ENCODE measurements at places on chromosomes 6 and 20.

- DNase-seq = peak; percentile 20
Measured at GRCh38 chr20:32062776-32063170, 10.7 kb downstream of the HCK start.

GRCh38 chr20:23217023-23217422, 130.9 kb upstream of the CD93 start:
- no peak for DNase-seq

GRCh38 chr6:12826584-12826983, 110.0 kb downstream of the PHACTR1 start:
- DNase-seq = no peak

- no peak for DNase-seq
Measured at GRCh38 chr6:133171989-133172604, 69.1 kb upstream of the EYA4 start.

- no peak for DNase-seq
Measured at GRCh38 chr6:1575210-1576041, 34.3 kb upstream of the FOXC1 start.

DNA sequence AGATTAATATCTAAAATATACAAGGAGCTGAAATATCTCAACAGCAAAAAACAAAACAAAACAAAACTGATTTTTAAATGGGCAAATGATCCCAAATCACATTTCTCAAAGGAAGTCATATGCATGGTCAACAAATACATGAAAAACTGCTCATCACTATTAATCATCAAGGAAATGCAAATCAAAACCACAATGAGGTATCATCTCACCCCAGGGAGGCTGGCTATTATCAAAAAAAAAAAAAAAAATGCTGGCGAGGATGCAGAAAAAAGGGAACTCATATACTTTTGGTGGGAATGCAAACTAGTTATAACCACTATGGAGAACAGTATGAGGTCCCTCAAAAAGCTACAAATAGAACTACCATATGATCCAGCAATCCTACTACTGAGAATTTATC, 34.6 kb downstream of the REPS1 start:
- no peak for DNase-seq

- DNase-seq = peak; percentile 77
Measured at GRCh38 chr6:44268095-44268628, 2.1 kb upstream of the TMEM151B start.

- DNase-seq = no peak
Measured at GRCh38 chr6:42958125-42958524, 2.4 kb upstream of the GNMT start.

GRCh38 chr6:10084111-10084986, 330.5 kb downstream of the TFAP2A start:
- DNase-seq = no peak

DNA sequence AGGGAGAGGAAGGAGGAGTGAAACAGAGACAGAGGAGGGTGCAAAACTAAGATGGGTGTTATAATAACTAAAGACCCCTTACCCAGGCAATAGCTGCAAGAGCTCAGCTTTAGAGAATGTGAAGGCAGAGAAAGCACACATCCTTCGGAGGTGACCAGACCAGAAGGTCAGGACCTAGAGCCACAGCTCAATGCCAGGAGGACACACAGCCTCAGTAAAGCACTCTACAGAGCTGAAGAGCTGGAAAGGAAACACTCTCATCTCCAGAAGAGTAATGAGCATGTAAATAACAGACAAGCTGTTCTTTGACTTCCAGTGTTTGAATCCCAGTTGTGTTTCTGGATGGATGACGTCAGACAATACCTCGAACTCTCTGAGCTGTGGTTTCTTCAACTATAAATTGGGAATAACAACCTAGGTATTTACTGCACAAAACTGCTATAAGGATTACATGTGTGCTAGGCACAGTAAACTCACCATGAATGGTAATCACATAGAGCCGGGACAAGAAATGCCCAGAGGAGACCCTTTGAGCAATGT, 63.2 kb downstream of the MAP3K5 start:
- DNase-seq = no peak

GRCh38 chr20:51221791-51222408, 199.0 kb upstream of the KCNG1 start:
- no peak for DNase-seq

All from CD4-positive, alpha-beta T cell treated with Interleukin-12 subunit alpha and Interleukin-12 subunit beta, for 1 hour (primary cell).